Stimulated activated CD4-positive, alpha-beta T cell treated with anti-CD3 and anti-CD28 coated beads, Interleukin-2, amount 100 ng/mL, for 4 hours (primary cell): ENCODE measurements at places on chromosomes 7 and 10.

- DNase-seq: no peak
Measured at GRCh38 chr10:63071145-63071544, 62.0 kb upstream of the NRBF2 start.

DNA sequence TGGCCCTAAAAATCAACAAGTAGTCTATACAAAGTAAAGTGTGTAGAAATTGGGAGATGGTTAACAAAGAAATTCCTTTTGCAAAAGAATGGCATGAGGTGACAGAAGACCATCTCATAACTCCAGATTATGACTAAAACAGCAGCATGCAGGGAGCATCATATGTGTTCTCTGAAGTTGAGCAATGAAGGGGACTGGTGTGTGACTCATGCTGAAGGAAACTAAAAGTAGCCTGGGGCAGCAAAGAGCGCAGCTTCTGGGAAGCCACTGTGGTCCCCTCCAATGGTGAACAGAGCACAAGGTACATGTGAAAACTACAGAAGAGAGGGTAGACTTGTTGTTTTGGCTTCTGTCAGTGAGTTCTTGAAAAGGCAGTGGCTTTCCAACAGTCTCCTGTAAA lies 133.4 kb downstream of the MACC1 start:
- no peak for DNase-seq

DNA sequence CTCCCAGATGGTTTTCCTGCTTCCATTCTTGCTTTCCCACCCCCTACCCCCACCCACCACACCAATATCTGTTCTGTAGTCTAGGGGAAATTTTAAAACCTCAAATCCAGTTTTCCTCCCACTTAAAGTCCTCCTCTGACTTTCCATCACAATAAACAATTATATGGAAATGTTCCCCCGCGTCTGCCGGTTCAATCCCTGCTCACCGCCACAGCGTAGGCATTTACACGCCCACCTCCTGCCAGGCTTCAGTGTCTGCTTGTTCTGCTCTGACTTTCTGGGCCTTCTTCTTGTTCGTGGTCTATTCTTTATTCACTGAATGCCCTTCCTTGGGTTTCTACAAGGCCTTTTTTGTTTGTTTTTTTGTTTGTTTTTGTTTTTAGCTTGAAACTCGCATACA lies 633.0 kb upstream of the MKI67 start:
- DNase-seq: no peak

DNA sequence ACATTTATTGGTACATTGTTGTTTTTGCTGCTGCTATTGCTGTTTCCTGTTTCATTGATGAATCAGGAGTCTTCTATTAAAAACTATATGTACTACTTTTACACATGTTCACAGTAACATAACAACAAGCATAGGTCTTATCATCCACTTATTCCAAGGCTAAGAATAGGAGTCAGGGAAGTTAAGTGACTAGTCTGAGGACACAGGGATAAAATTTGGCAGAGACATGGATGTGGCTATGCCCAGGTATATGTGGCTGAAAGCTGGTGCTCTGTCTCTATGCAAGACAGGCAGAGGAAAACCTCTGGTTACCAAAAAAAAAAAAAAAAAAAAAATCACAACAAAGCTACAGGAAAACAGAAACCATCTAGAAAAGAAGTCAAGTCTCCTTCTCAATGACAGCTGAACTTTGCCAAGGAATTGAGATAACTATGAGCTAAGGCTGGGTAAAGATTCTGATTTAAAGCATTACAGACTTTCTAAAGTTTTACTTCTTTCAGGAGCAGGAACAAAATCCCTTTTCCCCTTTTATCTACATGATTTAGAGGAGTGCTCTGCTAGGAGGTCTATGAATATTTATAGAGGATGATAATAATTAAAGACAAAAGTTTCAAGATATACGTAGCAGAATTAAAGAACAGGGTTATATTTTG lies 70.0 kb downstream of the GPR141 start:
- no peak for DNase-seq

- DNase-seq: no peak
Measured at GRCh38 chr7:44959433-44959951, 19.3 kb downstream of the MYO1G start.

GRCh38 chr7:127986581-127987521 lies 44.4 kb downstream of the LRRC4 start:
- no peak for DNase-seq

DNA sequence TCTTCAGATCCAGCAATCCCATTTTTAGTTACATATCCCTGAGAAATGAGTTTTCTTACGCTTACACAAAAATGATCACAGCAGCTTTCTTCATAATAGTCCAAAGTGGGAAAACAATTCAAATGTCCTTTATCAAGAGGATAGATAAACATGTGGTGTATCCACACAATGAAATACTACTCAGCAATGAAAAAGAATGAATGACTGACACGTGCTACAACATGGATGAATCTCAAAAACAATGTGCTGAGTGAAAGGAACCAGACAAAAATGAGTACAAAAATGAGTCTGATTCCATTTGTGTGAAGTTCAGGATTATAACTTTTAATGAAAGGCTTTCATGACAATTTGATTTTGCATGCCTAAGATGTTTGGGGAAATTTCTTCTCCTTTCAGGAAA lies 139.1 kb downstream of the WNT2 start:
- DNase-seq: no peak

- no peak for DNase-seq
Measured at GRCh38 chr7:153567426-153567825, 484.8 kb upstream of the DPP6 start.

- peak; percentile 60 for DNase-seq
Measured at GRCh38 chr10:97196223-97197029, 10.7 kb upstream of the SLIT1 start.

DNA sequence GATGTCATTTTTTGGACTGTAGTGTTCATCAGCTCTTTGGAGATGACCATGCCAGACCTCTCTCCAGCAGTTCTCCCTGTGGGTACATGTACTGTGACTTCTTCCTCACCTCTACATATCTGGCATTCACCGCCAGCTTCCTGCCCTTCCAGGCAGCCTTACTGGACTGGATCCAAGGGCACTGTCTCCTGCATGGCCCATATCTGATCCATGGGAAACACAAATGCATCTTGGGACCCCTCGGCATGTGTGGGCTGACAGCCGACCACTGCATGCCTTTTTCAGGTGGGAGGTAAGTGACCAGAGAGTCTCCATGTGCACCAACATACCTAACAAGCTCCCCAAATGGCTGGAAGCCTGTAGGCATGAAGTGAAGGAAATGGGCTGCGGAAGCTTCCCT lies 3.9 kb upstream of the BLVRA start:
- DNase-seq: no peak

- no peak for DNase-seq
Measured at GRCh38 chr7:137625197-137625596, 221.6 kb downstream of the DGKI start.

GRCh38 chr10:67770537-67770936 lies 67.5 kb downstream of the DNAJC12 start:
- no peak for DNase-seq

DNA sequence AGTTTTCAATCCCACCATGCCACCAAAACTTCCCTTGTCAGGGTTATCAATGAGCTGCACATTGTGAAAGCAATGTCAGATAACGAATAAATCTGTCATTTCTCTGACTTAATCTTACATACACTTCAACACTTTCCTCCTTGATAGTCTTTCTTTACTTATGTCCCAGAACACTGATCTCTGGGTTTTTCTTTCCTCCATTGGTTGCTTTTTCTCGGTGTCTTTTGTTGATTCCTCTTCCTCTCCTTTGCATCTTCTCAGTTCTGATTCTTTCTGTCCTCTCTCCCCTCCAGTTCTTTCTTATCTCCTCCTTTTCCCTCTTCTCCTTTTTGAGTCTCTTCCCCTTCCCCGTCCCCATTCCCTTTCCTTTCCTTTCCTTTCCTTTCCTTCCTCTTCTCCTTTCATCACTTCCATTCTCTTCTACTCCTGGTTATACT lies 16.6 kb downstream of the DNAJB9 start:
- no peak for DNase-seq

- DNase-seq: no peak
Measured at GRCh38 chr10:130400890-130401289, 264.7 kb downstream of the GLRX3 start.

GRCh38 chr7:40474790-40475680 lies 340.2 kb downstream of the SUGCT start:
- no peak for DNase-seq

DNA sequence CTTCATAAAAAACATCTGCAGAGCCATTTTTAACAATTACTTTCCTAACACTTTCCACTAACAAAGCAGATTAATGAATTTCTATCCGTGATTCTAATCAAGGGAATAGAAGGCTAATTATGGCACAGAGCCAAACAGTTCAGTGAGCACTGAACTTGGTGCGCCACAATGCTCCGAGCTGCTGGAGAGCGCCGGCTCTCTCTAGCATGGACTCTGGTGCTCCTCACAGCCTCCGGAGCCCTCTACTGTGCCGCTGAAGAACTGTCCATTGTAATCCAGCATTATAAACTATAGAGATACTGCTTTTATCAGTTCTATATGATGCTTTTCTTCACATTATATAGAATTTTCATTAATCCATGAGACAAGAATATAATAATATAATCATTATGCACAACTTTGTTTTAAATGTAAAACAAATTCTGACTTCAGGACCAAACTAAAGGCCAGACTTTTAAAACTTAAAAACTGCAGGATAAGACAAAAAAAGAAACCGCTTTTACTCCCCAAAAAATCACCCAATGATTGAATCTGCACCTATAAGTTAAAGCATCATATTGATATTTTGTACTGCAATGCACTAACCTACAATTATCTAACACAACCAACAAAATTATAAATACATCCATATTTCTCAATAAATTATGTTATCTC lies 123.6 kb downstream of the RNF32 start:
- DNase-seq: no peak

- no peak for DNase-seq
Measured at GRCh38 chr7:101618916-101619315, 10.2 kb downstream of the MYL10 start.

- no peak for DNase-seq
Measured at GRCh38 chr7:47190462-47190861, 391.4 kb downstream of the TNS3 start.

- no peak for DNase-seq
Measured at GRCh38 chr7:117012284-117012683, 59.0 kb downstream of the ST7 start.

- DNase-seq: no peak
Measured at GRCh38 chr7:158016180-158017097, 571.2 kb downstream of the PTPRN2 start.

GRCh38 chr10:71726580-71727104 lies 7.1 kb upstream of the C10orf105 start:
- no peak for DNase-seq

- no peak for DNase-seq
Measured at GRCh38 chr10:78460204-78460603, 426.5 kb downstream of the RPS24 start.

- DNase-seq: no peak
Measured at GRCh38 chr7:55308186-55308929, 56.8 kb upstream of the LANCL2 start.

GRCh38 chr7:45892407-45893035 lies 4.2 kb downstream of the IGFBP1 start:
- DNase-seq: no peak

DNA sequence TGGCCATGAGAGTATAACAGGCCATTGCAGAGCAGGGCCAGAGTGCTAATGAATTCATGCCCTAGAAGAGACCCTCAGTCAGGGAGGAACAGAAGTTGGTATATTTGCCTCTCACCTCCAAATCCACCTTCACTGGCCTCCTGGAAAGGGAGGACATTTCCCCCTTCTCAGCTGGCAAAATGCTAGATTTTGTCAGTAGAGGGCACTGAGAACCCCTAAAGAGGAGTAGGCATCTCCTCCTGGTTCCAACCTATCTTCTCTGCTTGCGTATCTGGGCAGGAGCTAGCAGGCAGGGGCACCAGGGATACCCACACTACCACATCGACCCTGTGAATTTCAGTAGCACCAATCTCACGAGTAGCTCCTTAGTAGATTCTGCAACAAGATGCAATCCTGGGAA lies 79.8 kb upstream of the GHITM start:
- DNase-seq: no peak

DNA sequence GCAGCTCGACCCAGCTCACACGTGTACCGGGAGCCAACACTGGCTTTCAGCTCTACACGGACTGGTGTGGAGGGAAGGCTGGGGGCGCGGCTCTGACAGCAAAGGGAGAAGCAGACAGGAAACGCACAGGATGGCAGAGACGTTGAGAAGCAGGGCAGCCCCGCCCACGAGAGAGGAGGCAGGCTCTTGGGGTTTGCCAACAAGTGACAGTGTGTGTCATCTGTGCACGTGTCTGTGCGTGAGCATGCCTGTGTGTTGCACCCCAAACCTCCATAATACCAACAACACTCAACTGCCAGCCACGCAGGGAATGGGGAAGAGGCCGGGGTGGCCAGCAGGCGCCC lies 64.4 kb upstream of the PDGFA start:
- DNase-seq: peak; percentile 91

DNA sequence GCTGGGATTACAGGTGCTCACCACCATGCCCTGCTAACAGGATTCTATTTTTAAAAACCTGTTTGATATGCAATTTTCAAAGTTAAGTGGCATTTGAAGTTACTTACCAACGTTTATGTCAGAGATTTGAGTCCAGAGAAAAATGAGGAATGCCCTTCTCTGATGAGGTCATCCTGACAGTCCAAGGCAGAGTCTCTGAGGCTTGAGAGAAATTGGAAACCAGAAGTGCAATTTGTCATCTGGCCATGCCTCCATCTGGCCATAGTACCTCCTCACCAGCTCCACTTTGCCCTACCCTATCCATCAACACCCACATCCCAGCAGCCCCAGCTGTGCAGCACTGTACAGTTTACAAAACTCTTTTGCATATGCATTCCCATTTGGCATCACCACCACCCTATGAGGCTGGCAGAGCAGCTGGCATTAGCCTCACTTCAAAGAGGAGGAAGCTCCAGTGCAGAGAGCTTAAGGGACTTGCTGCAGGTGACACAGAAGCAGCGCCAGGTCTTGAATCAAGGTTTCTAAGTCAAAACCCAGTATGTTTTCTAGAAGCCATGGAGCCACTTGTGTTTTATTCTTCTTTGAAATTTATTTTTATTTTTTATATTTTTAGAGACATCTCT lies 54.5 kb upstream of the PDZD8 start:
- no peak for DNase-seq

- DNase-seq: no peak
Measured at GRCh38 chr10:20415684-20416083, 481.4 kb downstream of the NEBL start.

DNA sequence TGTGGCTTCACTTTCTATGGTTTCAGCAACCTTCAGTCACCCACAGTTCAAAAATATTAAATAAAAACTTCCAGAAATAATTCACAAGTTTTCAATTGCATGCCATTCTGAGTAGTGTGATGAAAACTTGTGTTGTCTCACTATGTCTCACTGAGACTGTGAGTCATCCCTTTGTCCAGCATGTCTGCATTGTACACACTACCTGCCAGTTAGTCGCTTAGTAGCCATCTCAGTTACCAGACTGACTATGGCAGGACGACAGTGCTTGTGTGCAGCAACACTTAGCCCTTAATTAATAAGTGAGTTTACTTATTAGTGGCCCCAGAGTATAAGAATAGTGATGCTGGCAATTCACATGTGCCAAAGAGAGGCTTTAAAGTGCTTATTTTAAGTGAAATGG lies 22.5 kb downstream of the CCDC186 start:
- DNase-seq: no peak
